HCT116 (cell line): ENCODE measurements at places on chromosomes 4 and X. TPM values are rescaled to one million over a fixed set of nuclear protein-coding genes. Genes with fewer than 3 reads are reported as not detected.

GRCh38 chrX:137245183-137245582, 211.4 kb upstream of the GPR101 start:
- DNase-seq: no peak

STBD1 gene
- total RNA-seq: 5.6 TPM

ARFIP1 gene
- 32.7 TPM for total RNA-seq

GRCh38 chr4:134365852-134366251, 164.3 kb upstream of the PABPC4L start:
- no peak for DNase-seq
